Daoy (cell line): ENCODE measurements at places on chromosomes 6 and 20. TPM values are rescaled to one million over a fixed set of nuclear protein-coding genes. Genes with fewer than 3 reads are reported as not detected.
A peak's percentile ranks its signal among the peaks of the same experiment; 100 is the strongest.

The PRRT1 gene
- total RNA-seq: not detected in 2 replicates

The MATN4 gene
- total RNA-seq: not detected in 2 replicates

The E2F1 gene
- total RNA-seq: 20.7 and 23.9 TPM in 2 replicates

- no peak for DNase-seq
Observed at GRCh38 chr6:161199850-161200249, 74.0 kb downstream of the AGPAT4 start.

- DNase-seq: no peak
Observed at GRCh38 chr6:3136292-3137011, 17.9 kb downstream of the BPHL start.

DNA sequence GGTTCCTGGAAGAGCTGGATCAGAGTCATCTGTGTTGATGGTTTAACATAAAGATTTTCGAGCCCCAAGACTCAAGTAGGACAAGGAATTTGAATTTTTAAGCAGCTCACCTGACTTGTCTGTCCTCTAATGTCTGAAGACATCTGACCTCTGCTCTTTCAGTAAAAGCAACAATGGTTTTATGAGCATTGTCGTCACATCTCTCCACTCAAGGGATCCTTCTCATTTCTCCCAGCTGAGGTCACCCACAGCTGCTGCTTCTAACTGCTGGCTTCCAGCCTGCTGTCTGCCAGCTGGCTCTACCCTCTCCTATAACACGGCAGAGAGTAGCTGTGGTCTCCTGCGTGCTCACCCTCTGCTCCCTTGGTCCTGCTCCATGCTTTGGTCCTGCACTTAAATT lies 24.7 kb upstream of the HDAC2 start:
- peak; percentile 93 for DNase-seq

DNA sequence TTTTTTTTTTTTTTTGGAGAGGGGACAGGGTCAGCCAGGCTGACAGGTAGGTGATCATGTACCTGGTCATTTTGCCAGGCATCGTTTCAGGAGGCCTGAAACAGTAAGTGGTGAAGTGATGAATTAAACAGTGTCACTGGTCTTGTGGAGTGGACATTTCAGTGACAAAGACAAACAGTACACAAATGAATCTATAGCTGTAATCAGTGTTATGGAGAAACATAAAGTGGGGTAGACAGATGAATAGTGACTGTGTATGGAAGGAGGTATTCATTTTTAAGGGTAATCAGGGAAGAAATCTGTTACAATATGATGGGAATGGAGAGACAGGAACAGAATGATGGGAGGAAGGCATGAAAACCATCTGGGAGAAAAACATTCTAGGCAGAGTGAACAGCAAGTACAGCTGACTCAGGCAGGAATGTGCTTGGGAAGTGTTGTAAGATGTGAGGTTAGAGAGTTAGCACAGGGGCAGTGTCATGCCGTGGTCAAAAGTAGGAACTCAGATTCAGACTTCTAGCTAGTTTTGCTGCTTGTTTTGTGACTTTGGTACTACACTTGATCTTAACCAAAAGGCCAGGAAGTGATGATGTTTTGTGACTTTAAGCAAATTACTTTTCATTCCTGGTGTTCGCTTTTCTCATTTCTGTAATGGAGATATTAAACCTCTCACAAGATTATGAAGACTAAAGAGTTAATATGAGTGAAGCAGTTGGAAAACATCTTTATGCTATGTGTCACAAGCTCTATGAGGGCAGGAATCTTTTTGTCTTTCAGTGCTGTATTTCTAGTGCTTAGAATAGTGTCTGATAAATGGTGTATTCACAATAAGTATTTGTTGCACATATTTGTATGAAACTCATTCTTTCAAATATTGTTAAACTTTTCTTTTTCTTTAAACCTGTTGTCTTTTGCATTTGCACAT lies 43.4 kb downstream of the QKI start:
- DNase-seq: peak; percentile 79

- DNase-seq: peak; percentile 80
Observed at GRCh38 chr20:57714409-57715267, 4.8 kb upstream of the PMEPA1 start.

DNA sequence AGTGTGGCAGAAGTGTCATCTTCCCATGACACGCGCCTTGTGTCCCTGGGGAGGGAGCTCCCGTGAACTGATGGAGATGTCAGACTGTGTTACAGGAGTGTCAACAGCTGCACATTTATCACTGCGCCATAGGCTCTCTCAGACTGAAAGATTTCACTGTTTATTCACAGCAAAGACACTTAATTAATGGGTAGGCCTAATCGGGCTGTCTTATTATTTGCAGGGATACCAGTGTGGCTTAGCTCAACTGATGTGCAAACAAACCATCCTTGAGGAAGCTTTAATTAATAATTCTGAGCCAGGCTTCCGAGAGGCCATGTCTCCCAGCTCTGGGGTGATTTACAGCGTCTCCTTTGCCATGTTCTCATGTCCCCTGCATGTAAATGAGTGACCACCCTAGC lies 771.0 kb downstream of the QKI start:
- no peak for DNase-seq
